ENCODE measurements at places on chromosomes 13 and 19. TPM values are rescaled to one million over a fixed set of nuclear protein-coding genes. Genes with fewer than 3 reads are reported as not detected.

The RUBCNL gene
- total RNA-seq: 1.1 TPM

The PDX1 gene
- not detected for total RNA-seq

The ADGRL1 gene
- total RNA-seq: 1.7 TPM

The ADAT3 gene
- 1.9 TPM for total RNA-seq

The ATXN8OS gene
- not detected for total RNA-seq

The OR4F17 gene
- not detected for total RNA-seq

The RGS9BP gene
- total RNA-seq: 3.9 TPM

The MYH14 gene
- 298 TPM for total RNA-seq

The C1QTNF9B gene
- total RNA-seq: 1.6 TPM

The S1PR5 gene
- total RNA-seq: 0.30 TPM

The CCL25 gene
- not detected for total RNA-seq

DNA sequence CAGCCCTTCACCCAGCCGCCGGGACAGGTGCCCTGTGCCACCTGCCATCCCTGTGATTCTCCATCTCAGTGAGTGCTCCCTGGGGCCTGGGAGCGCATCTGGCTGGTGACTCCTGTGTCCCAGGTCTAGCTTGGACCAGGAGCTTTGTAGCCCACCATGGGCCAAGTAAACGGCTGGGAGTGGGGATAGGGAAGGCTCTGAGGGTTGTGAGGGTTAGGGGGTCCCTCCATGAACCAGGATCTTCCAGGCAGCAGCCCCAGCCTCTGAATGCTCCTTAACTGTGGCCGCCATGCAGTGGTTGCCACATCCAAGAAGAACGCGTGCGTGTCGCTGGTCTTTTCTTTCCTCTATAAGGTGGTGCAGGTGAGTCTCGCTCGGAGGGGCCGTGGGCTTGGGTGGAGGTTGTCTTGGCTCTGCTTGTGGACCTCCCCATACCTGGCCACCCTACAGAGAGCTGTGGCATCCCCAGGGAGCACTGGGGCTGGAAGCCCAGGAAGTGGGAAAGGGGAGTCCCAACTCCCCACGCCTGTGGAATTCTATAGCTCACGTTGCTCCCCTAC lies 8.4 kb downstream of the AP1M1 start:
- DNase-seq: peak; percentile 41

GRCh38 chr13:113031465-113031864 lies 62.5 kb downstream of the MCF2L start:
- DNase-seq: no peak

- no peak for DNase-seq
Measured at GRCh38 chr19:1449467-1450442, at the start of gene APC2. TSS of gene APC2 (plus strand) at chr19:1450121. CDS start at chr19:1453002, 2,881 bp downstream.

DNA sequence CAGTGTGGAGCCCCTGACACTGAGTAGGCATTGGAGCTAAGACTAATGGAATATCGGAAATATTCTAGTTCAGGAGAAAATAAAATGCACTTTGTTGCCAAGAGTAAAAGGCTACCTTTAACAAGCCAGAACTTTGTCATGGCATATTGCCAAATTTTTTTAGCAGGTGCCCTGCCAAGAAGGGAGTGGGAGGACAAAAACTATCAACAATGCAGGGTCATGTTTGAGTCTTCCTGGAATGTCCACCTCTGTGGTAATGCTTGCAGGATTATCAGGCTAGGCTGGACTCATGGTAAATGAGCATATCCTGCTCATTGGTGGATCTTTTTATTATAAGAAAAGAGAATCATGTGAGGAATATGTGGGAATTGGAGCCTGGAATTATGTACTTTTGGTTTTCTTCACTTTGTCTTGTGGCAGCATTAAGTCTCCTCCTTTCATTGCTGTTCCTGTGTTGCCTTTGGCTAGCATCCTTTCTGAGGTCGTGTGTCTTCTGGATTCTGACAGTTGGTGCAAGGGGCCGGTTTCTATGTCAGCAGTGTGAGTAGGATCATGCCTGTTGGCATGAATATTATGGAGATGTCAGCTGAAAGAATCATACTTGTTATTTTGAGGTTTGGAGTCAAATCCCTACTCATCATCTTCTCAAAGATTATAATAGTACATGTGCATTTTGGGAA lies 122.9 kb upstream of the SPRY2 start:
- DNase-seq: no peak

GRCh38 chr13:30844548-30845296 lies 61.3 kb upstream of the MEDAG start:
- no peak for DNase-seq

DNA sequence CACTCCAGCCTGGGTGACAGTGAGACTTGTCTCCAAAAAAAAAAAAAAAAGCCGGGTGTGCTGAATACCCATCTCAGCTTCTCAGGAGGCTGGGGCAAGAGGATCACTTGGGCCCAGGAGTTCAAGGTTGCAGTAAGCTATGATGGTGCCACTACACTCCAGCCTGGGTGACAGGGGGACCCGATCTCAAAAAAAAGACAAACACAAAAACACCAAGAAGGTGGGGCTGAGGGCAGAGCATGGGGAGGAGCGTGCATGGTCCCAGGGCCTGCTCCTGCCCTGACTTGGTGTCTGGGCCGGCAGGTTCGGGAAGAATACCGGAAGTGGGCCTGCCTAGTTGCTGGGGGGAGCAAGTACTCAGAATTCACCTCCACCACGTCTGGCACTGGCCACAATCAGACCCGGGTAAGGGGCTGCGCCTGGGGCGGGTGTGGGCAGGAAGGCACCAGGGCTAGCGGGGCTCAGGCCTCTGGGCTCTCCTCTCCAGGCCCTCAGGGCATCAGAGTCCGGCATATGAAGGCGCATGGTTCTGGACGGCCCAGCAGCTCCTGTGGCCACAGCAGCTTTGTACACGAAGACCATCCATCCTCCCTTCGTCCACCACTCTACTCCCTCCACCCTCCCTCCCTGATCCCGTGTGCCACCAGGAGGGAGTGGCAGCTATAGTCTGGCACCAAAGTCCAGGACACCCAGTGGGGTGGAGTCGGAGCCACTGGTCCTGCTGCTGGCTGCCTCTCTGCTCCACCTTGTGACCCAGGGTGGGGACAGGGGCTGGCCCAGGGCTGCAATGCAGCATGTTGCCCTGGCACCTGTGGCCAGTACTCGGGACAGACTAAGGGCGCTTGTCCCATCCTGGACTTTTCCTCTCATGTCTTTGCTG lies 11.3 kb downstream of the DDX39A start:
- no peak for DNase-seq

- no peak for DNase-seq
Measured at GRCh38 chr13:24203273-24203672, 42.8 kb downstream of the SPATA13 start.

- DNase-seq: no peak
Measured at GRCh38 chr13:73948848-73949529, 185.2 kb downstream of the KLF12 start.

GRCh38 chr19:38683393-38684077 lies 36.1 kb downstream of the ACTN4 start:
- DNase-seq: peak; percentile 85

GRCh38 chr13:44293908-44294735 lies 79.5 kb upstream of the SERP2 start:
- no peak for DNase-seq

- no peak for DNase-seq
Measured at GRCh38 chr19:2148482-2149135, 2.8 kb downstream of the AP3D1 start.

- DNase-seq: no peak
Measured at GRCh38 chr13:63381078-63381859, 1965.6 kb upstream of the PCDH20 start.

- no peak for DNase-seq
Measured at GRCh38 chr13:27455331-27455855, 5.0 kb upstream of the MTIF3 start.

- DNase-seq: no peak
Measured at GRCh38 chr13:29845440-29846056, 4.9 kb downstream of the UBL3 start.

DNA sequence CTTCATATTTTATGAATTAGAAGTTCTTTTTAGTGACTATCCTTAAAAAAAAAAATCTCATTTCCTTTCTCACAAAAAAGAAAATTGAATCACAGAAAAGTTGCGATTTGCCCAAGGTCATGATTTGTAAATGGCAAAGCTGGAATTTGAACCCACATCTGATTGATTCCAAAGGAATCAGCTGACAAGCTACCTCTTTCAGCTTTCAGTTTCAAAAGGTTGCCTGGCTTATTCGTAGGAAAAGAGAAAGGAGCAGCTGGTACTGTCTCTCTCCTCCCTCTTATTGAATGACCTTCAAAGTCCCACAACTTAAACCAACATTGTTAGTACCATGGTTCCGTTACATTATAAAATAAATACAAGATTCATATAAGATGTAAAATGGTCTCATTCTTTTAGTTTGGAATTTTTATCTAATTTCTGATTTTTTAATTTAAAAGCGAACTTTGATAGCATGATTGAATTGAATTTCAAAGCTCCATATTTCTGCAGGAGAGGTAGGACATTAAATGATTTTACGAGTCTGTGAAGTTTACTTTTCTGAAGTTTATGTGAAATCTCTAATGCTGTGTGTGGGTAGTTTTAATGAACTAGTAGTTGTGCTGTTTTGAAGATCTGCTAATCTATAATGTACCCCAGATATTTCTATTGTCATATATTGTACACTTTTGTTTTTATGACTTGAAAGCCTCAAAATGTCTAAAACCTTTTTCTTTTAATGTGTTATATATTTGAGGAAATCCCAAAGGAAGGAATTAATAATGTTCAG lies 18.5 kb upstream of the KCTD4 start:
- DNase-seq: no peak

DNA sequence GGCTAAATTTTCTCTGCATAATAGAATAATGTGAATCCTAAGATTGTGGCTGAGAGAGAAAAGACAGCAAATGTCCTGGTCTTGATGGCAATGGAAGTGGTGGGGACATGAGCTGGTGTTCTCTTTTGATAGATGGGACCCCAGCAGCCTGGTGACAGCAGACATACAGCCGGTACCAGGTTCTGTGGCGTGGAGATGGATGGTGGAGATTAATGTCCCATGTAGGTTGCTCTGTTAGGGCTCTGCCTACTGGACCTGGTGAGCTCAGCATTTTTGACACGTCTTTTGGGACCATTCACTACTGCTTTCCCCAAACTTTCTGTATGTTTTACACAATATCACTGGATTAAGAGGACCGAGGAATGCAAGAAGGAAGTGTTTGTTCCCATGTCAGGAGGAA lies 8.2 kb upstream of the SIGLEC14 start:
- DNase-seq: no peak

DNA sequence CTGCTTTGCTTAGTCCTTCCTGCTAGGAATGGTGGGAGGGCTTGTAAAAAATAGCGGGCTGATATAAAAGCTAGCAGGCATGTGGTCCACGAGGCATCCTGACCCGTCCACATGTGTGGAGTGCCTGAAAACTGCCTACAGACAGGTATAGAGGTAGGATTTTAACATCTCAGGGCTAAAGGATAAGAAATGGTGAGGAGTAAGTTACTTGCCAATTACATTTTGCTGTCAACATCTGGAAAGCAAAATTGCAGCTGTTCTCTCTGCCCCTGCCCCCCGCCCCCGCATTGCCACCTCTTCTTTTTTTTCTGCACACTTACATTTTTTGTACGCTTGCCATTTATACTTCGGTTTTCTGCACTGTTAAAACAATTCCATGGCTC lies 21.0 kb downstream of the NFIX start:
- DNase-seq: no peak

DNA sequence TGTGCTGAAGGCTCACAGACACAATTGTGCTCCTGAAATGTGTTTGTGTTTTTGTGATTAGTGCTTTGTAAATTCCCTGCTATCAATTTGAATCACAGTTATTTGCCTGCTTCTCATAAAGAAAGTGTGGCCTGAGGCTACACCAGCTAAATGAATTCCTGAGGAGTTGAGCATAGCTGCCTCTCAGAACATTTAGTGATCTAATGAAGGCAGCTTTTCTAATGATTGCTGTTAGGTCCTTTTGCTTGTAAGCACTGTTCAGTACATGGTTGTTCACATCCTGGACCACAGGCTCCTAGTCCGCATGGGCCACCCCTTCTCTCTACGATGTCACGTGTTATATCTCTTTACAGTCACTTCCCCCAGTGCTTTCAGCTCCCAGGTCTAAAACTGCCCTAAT lies 238.2 kb downstream of the B3GLCT start:
- no peak for DNase-seq

- DNase-seq: no peak
Measured at GRCh38 chr13:99316657-99317256, 9.6 kb upstream of the GPR183 start.

All from psoas muscle (tissue), 8 donors.